Parietal lobe (tissue), 2 donors: ENCODE measurements at places on chromosomes 4 and X. TPM values are rescaled to one million over a fixed set of nuclear protein-coding genes. Genes with fewer than 3 reads are reported as not detected.

Gene FGA
- total RNA-seq, result 0.94 TPM

Gene ALAS2
- 16.0 TPM for total RNA-seq

Gene RHOXF1
- total RNA-seq, result not detected

Gene CXCL11
- total RNA-seq, result not detected

Gene RTL3
- total RNA-seq, result not detected

Gene GAGE13
- not detected for total RNA-seq

Gene MFSD8
- 80.1 TPM for total RNA-seq

Gene AREG
- total RNA-seq, result not detected

Gene SPACA5
- not detected for total RNA-seq

Gene AFF1
- total RNA-seq, result 8.1 TPM

Gene PRMT9
- 14.1 TPM for total RNA-seq

Gene REELD1
- not detected for total RNA-seq

Gene KCNIP4
- 12.5 TPM for total RNA-seq

Gene ZNF141
- 85.4 TPM for total RNA-seq

Gene CABS1
- total RNA-seq, result not detected

Gene TMPRSS11E
- total RNA-seq, result not detected

Gene FDCSP
- not detected for total RNA-seq

Gene GYG2
- total RNA-seq, result 5.6 TPM

Gene DDX53
- not detected for total RNA-seq

Gene WWC2
- total RNA-seq, result 20.3 TPM

Gene RHOH
- not detected for total RNA-seq

Gene TMEM150C
- total RNA-seq, result 76.7 TPM

Gene FRG2
- total RNA-seq, result not detected

Gene TSPAN6
- total RNA-seq, result 31.6 TPM

Gene TLR10
- total RNA-seq, result 0.63 TPM

Gene PABPC1L2B
- total RNA-seq, result not detected

Gene STK32B
- 38.5 TPM for total RNA-seq

Gene SSX4
- total RNA-seq, result not detected

Gene CPEB2
- total RNA-seq, result 34.1 TPM

Gene AADAT
- 32.9 TPM for total RNA-seq

Gene RIPPLY1
- not detected for total RNA-seq

Gene ABLIM2
- total RNA-seq, result 22.2 TPM

Gene NSUN7
- total RNA-seq, result 7.8 TPM

Gene TCEAL3
- 11.3 TPM for total RNA-seq

Gene CCDC160
- 0.31 TPM for total RNA-seq

Gene CFAP97
- total RNA-seq, result 54.1 TPM

Gene TMEM154
- 0.63 TPM for total RNA-seq

Gene GLRB
- 37.9 TPM for total RNA-seq

Gene F8A1
- 5.6 TPM for total RNA-seq

Gene GLRA2
- 86.1 TPM for total RNA-seq

Gene SH3RF1
- total RNA-seq, result 12.8 TPM

Gene PABPC1L2A
- total RNA-seq, result 0.94 TPM

Gene MYL5
- 8.1 TPM for total RNA-seq

Gene TEX11
- not detected for total RNA-seq

Gene SYN1
- total RNA-seq, result 27.9 TPM

Gene NXF3
- not detected for total RNA-seq

Gene MAGEA9B
- not detected for total RNA-seq

Gene NMU
- 2.2 TPM for total RNA-seq

Gene DCLK2
- 203 TPM for total RNA-seq

Gene PAGE4
- total RNA-seq, result not detected

Gene CDKL5
- total RNA-seq, result 92.6 TPM

Gene TMEM187
- 1.9 TPM for total RNA-seq

Gene PRKG2
- 15.3 TPM for total RNA-seq

Gene AKAP14
- not detected for total RNA-seq
